Mesendoderm (in vitro differentiated cells): ENCODE measurements at places on chromosomes 4 and X.

GRCh38 chrX:134184936-134185335 lies 52.0 kb upstream of the CCDC160 start:
- no peak for DNase-seq

- DNase-seq: no peak
Observed at GRCh38 chr4:150950657-150951288, 64.3 kb downstream of the LRBA start.

- DNase-seq: peak; percentile 82
Observed at GRCh38 chr4:93267747-93268146, 560.8 kb upstream of the ATOH1 start.

DNA sequence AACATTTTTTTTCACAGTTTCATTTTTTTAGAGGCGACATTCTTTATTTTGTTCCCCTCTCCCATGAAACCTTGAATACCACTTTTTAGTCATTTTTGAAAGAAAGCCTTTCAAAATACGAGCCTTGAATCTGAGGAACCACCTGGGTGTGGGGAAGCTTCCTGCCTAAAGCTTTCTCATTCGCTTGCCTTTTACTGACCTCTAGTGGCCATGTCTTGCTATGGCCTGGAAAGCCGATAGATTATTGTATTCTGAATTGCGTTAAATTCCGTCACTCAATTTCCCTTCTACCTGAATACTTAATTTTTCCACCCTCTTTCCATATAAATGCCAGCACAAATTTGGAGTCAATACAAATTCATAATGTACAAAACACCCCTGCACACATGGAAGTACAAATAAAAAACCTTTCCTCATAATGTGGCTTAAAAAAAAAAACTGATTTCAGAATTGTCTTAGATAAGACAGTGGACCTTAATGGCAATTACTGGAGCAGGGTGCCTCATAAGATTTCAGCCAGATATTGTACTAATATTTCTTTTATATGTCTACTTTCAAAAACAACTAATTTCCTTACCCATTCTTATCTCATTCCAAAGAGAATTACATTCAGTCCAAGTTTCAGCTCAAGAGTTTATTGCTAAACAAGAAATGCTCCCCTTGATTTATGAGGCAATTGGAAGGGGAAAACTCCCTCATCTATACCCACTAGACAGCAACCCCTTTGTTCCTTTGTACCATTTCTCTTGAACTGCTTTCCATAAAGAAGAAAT lies 217.9 kb downstream of the CENPC start:
- DNase-seq: peak; percentile 72

DNA sequence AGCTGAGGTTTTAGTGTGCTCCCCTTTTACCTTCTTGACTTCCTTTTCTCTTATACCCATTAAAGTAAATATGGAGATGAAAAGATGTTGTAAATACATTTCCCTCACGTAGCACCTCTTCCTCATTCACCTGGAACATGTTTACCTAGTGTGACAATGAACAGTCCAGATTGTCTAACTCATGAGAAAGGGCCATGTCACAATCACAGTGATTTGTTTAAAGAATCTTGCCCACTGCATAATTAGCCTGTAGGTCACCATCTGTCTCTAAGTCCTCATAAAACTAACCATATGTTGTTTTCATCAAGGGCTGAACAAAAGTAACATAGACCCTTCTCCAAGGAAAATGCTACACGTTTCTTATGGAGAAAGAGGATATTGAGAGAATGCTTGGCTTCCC lies 85.7 kb downstream of the TSPAN5 start:
- no peak for DNase-seq

DNA sequence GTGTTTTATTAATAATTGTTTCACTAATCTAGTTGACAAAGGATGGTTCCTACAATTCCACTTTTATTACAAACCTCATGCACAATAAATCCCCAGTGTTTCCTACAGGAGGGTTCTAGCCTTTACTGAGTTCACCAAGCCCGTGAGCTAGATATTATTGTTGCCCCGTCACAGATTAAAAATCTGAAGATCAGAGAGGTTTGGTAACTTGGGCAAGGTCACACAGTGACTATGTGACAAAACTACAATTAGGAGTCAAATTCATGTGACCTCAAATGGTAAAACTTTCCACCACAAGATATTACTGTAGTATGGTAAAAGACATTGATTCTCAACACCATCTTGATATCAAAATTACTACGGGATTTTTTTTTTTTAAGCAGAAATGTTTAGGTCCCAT lies 124.6 kb downstream of the BTC start:
- DNase-seq: no peak

GRCh38 chr4:188139671-188140070 lies 430 bp downstream of the TRIML1 start:
- no peak for DNase-seq

- no peak for DNase-seq
Observed at GRCh38 chrX:15215366-15215765, 54.5 kb downstream of the ASB9 start.
